AG09319 (cell line): ENCODE measurements at places on chromosomes 1 and 21.

GRCh38 chr1:10271869-10272268, 61.5 kb downstream of the KIF1B start:
- DNase-seq: no peak

DNA sequence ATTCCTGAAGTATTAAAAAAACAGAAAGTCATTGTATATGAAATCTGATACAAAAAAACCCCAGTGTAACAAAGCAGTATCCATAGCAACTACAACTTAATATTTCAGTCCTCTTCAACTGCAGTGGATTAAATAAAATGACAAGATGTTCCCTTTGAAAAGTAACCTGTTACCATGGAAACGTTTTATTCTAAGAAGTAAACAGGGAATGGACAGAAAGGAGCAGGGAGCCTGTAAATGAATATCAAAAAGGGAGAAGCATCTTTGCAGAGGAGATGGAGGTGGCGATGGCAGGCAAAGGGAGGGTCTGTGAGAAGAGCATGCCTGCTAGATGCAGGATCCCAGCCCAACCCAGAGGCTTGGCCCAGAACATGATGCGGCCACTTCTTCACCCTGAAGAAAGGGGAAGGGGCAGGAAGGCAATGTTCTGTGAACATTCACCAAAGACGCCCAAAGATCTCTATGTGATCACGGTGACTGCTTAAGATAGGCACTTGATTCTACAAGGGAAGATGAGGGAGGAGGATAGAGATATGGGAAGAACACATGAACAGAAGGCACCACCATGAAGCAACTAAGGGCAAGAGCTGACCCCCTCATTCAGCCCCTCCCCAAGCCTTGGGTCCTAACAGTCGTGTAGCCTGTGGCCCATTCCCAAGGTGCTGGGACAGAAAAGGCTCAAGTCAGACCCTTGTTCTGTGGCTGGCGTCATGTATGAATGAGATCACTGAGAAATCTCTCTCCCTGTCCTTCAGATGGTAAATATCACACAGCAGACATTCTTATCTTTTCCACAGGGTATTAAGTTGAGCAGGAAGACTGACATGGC, 200.0 kb downstream of the SLC45A1 start:
- no peak for DNase-seq

DNA sequence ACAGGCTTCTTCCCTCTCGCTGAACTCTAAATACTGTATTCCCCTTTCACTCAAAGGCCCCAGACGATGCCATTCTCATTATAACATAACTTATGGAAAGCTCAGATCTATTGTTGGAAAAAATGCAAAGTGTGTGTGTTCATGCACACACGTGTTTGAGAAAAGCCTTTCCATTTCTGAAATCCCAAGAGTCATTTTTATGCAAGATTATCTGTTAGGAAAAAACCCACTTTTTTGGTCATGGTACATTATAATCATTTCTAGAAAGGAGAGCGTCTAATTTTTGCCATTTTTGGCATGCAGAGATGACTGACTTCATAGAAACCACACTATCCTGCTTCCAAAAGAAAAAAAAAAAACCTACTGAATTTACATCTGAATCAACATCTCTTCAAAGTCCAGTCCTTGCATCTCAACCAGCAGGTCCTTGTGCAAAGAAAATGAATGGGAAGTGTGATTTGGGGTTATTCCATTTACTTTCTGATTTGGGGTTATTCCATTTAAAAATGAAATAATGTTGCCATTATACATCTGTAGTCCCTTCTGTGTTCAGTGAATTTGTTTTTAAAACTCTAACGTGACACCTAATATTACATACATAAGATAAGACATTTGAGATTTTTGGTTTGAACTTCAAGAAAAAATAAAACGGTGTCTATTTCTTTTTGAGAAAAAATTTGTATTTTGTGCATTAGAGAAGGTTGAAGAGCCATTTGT, 150.3 kb downstream of the DHRS3 start:
- DNase-seq: no peak

DNA sequence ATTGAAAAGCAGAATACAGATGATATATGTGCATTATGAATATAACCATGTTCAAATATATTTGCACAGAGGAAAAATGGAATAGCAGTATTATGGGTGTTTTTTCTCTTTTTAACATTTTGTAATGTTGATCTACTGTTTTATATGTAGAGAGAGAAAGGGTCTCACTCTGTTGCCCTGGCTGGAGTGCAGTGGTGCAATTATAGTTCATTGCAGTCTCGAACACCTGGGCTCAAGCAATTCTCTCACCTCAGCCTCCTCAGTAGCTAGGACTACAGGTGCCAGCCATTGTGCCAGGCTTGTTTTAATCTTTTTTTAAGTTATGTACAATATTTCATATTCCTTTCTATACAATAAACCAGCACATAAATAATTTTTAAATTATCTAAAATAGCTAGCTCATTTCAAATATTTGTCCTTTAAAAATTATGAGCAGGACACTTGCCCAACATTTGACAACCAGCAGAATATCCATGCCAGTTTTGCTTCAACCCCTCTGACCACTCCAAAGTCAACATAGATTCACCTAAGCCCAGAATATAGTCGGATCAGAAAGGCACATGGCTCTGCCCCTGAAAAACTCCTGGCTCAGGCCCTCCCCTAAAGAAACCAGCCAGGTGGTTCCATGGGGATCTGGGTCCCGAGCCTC, 29.8 kb downstream of the ZNF281 start:
- DNase-seq: no peak

DNA sequence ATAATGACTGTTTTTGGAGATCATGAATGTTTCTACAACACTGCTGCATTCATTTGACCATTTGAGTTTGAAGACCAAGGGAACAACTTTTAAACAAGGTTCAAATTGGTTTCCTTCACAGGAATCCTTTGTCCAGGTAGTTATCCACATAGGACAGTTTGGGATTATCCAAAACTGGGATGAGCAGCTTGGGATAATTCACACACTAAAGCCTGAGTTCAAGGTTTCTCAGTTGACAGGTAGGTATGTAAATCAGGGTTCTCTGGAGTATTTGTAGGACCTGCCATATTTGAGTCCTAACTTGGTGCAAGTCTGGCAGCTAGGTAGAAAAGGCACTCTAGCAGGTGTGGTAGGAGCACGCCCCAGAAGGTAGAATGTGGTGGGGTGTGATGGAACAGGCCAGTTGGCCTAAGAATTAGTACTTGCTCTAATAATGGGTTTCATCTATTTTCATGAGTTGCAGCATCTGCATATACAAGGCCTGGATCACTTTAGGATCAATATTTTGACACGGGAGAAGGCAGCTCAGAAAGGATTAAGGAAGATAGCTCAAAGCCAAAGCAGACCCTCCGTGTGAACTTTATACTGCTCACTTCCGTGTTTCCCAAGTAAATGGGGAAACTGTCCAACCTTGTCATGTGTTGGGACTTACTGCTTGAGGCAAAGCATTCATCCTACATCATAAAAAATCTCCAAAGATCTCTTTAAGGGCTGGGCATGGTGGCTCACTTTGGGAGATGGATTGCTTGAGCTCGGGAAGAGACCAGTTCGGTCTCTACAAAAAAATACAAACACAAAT, 14.1 kb upstream of the RAB42 start:
- DNase-seq: no peak

DNA sequence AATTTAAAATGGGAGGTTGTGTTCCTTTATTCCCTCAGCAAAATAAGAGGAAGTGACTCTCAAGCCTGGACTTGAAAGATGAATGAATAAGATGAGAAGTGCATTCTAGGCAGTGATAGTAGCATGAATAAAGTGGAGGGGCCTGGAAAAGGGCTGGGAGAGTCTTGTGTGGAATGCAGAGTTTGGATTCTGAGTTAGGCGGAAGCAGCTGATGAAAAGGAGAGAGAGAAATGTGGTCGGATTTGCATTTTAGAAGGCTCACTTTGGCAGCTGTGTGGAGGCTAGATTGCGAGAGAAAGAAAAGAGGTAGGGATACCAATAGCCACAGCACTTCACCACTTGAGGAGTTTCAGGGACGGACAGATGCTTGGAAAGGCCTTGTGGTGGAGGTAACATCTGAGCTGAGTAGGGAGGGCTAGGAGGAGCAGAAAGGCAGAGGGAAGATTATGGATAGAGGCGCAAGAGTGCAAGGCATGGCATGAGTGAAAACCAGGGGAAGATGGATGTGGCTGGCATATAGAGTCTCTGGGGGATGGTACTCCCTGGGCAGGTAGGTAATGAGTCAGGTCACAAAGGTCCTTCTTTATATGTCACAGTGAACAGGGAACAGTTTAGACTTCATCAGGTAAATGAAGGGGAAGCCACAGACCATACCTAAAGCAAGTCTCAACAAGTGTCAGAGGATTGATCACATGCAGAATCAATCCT, 59.6 kb downstream of the ST3GAL3 start:
- no peak for DNase-seq

DNA sequence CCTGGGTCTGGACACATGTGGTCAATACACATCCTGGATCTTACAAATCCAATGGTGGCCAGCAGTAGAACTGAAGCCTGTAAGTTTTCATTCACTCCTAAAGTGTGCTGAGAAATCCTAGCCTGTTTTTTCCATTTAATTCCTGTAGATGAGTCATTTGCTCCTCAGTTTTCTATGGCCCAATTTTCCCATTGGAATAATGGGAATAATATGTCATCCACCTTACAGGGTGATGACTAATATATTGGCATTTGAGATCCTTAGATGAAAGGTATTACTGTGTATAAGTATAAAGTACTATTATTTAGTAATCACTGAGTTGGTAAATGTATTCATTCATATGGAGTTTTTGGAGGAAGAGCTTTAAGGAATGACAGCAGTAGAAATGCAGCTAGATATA, 89.7 kb upstream of the ADAR start:
- no peak for DNase-seq

DNA sequence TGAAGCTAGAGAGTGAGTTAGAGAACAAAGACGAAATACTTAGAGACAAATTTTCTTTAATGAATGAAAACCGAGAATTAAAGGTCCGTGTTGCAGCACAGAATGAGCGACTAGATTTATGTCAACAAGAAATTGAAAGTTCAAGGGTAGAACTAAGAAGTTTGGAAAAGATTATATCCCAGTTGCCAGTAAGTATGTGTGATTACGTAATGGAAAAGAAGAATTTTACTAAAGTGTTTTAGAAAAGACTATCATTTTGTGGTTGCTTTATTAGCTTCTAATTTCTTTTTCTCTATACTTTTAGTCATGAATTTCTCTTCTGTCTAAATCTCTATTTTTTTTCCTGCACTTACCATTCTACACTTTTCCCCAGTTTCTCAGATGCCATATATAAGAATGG, 26.7 kb downstream of the CCDC18 start:
- DNase-seq: no peak

- DNase-seq: no peak
These were observed 33.1 kb upstream of the LMO4 start for GRCh38 chr1:87295445-87296110.

- no peak for DNase-seq
These were observed 410 bp downstream of the TXNDC12 start for GRCh38 chr1:52054496-52055065.

- DNase-seq: no peak
These were observed 153.4 kb downstream of the NRIP1 start for GRCh38 chr21:14911351-14911750.
